ENCODE measurements at places on chromosomes 6 and 20.

- no peak for DNase-seq
Observed at GRCh38 chr6:29552512-29553051, 7.0 kb downstream of the UBD start.

- no peak for DNase-seq
Observed at GRCh38 chr6:137166247-137167098, 7.0 kb downstream of the IL22RA2 start.

DNA sequence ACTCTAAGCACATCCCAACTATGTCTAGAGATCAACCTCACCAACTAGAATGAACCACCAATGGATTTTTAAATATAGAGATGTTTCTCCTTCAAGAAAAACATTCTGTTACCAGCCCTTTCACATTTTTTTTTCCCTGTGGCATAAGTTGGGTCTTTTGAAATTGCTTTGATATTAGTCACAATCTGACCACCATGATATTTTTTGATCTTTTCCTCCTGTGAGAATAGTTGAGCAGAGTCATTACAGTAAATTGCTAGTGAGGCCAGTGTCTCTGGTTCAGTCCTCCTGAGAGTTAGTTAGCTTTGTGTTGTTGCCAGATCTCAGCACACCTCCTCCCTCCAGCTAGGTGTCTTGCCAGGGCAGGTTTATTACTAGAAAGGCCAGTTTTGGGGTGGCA lies 79.7 kb upstream of the MYLIP start:
- no peak for DNase-seq

- DNase-seq: no peak
Observed at GRCh38 chr20:14724036-14724435, 386.6 kb upstream of the FLRT3 start.

DNA sequence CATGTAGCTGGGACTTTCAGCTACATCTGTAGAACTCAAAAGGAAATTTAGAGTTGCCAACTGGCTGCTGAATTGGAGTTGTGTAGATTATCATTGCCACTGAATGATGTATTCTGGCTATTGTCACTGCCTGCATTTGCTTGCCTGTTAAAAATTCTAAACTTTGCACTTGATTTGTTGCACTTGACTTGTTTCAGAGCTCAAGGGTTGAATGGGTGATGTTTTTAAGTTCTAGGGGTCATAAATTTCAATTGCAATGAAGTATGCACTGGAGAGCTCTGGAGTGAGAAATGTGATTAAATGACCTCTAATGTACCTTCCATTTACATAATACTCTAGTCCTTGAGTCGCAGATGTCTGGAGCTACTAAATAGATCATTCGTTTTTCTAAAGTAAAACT lies 102.4 kb downstream of the TNFRSF21 start:
- DNase-seq: no peak

GRCh38 chr20:62056975-62057374 lies 8.7 kb downstream of the TAF4 start:
- no peak for DNase-seq

GRCh38 chr6:138620630-138621029 lies 121.3 kb upstream of the NHSL1 start:
- DNase-seq: no peak

DNA sequence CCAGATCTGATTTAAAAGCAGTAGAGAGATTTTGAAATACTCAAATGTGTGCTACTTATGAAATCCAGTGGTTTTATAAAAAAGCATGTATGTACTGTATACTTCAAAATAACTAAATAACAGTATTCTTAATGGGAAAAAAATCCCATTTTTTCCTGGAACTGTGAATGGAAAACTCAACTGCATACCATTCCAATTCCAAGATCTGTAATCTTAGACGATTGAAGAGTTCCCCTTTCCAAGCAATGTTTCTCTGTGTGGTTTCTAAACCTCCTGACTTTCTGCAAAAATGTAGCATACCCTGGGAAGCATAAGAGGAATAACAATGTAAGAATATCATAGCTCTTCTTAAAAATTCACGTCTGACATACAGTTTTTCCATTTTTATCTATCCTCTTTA lies 40.3 kb upstream of the HIVEP2 start:
- DNase-seq: no peak

DNA sequence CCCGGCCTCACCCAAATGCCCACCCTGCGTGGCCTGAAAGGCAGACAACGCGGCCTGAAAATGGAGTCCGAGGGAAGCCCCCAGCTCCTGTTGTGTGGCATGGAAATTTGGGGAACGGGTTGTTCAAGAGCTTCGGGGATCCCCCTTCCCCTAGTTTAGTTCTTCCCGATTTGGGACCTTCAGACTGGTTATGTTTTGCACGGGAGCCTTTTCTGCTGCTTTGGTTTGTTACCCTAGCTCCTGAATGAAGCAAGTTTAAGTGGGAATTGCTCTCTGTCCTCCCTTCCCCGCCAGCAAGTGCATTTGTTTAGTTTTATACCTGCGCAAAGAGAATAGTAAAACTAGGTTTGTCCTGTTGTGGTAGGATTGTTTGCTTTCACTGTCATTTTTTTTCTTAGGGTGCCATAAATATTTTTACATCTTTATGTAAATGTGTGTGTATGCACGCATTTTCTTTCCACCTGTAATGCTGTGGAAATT lies 604 bp downstream of the SH3BGRL2 start:
- DNase-seq: no peak

DNA sequence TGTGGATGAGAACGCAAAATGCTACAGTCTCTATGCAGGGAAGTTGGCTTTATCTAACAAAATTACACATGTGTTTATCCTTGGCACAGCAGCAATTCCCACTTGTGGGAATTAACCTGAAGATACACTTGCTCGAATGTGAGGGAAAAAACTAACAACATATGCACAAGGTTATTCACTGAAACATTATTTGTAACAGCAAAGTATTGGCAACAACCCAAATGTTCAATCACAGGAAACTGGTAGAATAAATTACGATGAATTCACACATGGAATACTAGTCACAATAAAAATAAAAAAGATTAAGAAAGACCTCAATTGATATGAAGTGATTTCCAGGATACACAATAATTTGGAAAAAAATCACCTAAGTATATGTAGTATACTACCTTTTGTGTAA lies 68.1 kb upstream of the OGFRL1 start:
- DNase-seq: no peak

Data from stimulated activated CD4-positive, alpha-beta T cell treated with anti-CD3 and anti-CD28 coated beads, Interleukin-2, amount 100 ng/mL, for 24 hours (primary cell).